Stimulated activated CD8-positive, alpha-beta memory T cell treated with anti-CD3 and anti-CD28 coated beads, Interleukin-4, amount 100 ng/mL, for 1 hour (primary cell): ENCODE measurements at places on chromosomes 5 and 9.

- no peak for DNase-seq
These were observed 2.1 kb downstream of the FBLL1 start for GRCh38 chr5:168531191-168531590.

GRCh38 chr9:99282406-99282805 is 60.3 kb downstream of the SEC61B start:
- DNase-seq = no peak

DNA sequence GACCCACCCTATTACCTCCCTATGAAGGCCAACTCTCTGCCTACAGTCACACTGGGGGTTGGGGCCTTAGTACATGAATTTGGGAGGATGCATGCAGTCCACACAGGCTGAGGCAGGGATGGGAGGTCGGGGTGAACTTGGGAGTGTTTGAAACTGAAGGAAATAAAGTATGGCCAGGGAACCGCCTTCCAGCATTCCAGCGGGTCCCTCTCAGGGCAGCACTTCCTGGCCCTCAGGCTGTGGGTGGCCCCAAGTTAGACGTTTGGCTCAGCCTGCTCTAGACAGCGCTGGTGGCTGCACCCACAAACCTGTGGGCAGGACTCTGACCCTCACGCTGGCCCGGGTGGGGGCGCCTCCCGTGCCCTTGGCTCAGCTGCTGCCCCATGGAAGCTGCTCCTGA is 74.3 kb downstream of the UBE2QL1 start:
- no peak for DNase-seq

DNA sequence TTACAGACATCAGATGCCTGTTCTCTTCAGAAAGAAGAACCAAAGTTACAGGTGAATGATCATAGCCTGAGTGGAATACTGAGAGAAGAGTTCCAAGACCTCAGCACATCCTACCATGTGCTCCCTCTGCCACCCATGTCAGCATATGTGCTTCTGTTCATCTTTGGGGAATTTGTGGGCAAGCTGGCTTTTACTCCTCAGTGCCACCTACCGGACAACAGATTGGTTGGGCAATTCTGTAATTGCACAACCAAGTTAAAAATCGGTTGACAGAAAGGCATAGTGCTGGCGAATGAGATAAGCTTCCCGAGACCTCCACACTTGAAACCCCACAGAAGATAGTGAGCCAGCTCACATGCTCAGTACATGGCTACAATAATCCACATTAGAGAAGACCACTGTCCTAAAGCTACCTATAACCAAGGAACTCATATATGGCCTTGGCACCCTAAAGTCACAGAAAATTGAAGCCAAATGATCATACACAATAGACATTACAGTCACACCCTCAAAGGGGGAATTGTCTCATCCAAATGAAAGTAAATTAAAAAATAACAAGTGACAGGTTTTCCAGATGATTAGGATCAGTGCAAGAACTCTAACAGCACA is 1238.0 kb upstream of the NUDT12 start:
- no peak for DNase-seq

DNA sequence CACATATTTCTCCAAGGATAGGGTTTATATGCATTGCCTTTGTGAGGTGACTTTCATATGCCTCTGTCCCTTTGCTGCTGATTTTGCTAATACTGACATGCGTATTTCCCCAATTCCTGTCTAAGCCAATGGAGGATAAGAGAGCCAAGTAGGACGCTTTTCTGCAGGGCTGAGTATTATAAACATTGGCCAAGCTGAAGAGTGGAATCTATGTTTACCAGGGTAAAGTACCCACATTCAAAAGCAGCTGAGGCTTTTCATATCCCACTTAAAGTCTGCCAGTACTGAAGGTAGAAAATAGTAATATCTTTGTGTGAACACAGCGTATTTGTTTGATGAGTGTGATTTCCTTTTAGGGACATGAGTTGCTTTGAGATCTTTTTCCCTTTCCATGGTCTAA is 128.8 kb upstream of the GPR151 start:
- DNase-seq = no peak
